HCEC 1CT (cell line): ENCODE measurements at places on chromosomes 13 and 19.

DNA sequence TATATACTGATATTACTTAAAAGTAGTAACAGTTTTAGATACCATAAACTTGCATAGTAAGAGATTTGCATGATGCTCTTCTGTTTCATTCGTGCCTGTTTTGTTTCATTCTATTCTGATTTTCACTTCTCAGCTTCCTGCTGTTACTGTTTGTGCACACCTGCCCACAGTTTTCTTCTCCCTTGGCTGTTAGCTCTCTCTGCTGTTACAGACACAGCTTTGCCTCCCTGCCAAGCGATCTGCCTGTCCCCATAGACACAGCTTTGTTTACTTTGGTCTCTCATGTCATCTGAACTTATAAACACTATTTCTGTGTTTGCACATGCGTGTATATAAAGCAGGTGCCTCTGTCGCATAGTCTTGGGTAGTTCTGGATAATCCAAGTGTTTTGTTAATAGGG lies 21.4 kb upstream of the UPF3A start:
- no peak for DNase-seq

DNA sequence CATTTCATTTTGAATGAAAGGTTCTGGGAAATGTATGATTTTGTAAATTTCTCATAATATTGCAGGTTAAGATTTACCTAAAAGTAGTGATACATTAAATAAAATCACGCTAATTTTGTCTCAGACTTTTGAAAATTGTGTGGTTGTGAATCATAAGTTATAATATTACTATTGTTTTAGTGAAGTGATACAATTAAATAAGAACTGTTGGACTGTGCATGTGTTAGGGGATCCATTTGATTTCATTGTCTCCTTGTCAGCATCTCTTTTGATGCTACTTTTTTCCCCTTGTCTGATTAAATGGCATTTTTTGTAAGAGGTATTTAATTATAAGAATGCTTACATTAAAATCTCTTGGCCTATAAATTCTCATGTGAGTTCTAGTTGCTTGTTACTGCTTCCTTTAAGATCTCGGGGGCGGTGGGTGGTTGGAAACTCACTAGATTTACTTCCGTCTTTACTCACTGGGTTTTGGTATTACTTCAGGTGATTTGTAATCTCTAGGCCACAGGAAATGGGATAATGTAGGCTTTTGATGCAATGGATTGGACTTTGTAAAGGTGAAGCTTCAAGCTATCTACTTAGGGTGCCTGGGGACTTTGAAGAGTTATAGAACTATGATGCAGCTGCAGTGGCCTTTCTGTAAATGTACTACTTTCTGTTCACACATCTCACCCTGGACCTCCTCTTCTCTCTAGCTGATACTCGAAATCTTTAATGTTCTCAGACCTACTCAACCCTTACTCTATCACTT lies 66.5 kb downstream of the PAN3 start:
- DNase-seq, result no peak

DNA sequence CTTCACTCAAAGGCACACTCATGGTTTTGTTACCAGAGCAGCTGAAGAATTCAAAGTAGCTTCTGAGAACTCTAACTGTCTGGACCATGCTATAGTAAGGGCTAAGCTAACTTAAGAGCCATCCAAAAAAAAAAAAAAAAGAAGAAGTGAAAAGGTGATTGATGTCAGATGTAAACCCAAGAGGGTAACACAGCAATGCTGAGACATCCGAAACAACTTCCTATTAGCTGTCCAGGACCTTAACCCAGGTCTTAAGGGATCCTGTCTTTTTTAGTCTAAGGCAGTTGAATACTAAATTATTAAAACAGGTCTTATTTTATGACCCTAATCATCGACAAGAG lies 11.2 kb upstream of the RAB20 start:
- no peak for DNase-seq

- DNase-seq, result peak; percentile 98
These were observed 65.8 kb upstream of the KPNA3 start for GRCh38 chr13:49858178-49858856.

GRCh38 chr19:40217027-40217810 lies 965 bp downstream of the TTC9B start:
- DNase-seq, result no peak

- DNase-seq, result no peak
These were observed 283.2 kb upstream of the ARGLU1 start for GRCh38 chr13:106850973-106851650.

GRCh38 chr13:31903111-31903815 lies 128.3 kb upstream of the FRY start:
- DNase-seq, result no peak

GRCh38 chr13:30313311-30313710 lies 6.0 kb upstream of the KATNAL1 start:
- DNase-seq, result no peak

DNA sequence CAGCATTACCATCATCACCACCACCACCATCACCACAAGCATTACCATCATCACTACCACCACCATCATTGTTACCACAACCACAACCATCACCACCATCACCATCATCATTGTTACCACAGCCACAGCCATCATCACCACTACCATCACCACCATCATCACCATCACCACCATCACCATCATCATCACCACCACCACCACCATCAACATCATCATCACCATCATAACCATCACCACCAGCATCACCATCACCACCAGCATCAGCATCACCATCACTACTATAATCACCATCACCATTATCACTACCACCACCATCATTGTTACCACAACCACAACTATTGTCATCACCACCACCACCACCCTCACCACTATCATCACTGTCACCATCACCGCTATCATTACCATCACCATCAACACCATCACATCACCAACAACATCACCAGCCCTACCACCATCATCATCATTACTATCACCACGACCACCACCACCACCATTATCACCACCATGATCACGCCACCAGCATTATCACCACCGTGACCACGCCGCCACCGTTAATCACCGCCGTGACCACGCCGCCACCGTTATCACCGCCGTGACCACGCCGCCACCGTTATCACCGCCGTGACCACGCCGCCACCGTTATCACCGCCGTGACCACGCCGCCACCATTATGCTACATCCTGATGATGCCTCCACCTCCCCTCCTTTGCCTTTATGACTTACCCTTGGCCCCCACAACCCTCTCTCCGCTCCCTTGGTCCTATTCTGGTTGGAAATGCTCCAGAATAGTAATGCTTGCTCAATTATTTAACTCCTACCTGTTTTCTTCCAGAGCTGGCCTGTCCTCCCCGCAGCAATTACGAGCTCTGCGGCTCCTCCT lies 10.0 kb upstream of the FXYD3 start:
- no peak for DNase-seq

- no peak for DNase-seq
These were observed 548.2 kb downstream of the GPC5 start for GRCh38 chr13:91946498-91947070.

- DNase-seq, result no peak
These were observed 10.5 kb upstream of the COG3 start for GRCh38 chr13:45454204-45454603.

DNA sequence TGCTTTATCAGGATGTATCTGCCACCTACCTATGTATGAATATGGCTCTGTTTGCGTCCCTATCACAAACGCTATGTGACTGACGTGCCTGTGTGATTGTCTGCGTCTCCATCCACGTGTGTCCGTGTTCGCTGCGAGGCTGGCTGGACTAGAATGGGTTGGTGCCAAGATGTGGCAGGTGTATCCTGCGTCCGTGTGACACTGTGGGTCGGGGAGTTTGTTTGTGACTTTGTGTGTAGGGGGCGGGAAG lies 6.7 kb upstream of the HOOK2 start:
- DNase-seq, result no peak

GRCh38 chr13:58376775-58377174 lies 745.2 kb downstream of the PCDH17 start:
- DNase-seq, result no peak

DNA sequence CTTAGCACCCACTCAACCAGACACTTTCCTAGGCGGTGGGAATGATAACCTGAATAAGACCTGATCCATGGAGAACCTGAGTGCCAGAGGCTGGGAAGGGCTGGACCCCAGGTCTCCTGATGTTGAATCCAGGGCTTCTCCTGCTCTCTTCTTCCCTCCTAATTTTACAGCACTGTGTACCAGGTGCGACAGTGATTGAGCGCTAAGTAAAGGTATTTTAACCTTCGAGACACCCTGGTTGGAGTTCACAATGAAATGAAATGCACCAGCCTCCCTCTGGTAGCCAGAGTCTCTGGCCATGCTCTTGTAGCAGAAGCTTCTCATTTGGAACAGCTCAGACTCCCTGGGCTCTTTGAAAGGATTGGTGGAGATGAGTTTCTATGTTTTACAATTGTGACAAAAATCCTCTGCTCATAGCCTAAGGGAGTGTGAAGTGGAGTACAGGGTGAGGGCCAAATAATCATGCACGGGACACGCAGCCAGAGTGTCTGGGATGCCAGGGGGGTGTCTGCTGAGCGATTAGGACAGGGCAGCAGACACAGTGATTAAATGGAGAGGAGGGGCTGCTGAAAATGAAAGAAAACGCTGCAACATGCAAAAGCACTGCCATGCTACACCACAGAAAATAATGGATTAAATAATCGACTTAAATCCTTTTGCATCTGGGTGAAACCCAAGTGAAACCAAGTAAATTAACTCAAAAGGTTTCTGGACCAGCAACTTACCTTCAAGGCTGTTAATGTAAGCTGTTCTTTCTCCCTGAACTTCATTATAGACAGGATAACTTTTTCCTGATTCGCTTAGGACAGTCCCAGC lies 83.8 kb downstream of the FAM216B start:
- no peak for DNase-seq

- DNase-seq, result peak; percentile 37
These were observed 665 bp downstream of the ZNF497 start for GRCh38 chr19:58361900-58362271.

DNA sequence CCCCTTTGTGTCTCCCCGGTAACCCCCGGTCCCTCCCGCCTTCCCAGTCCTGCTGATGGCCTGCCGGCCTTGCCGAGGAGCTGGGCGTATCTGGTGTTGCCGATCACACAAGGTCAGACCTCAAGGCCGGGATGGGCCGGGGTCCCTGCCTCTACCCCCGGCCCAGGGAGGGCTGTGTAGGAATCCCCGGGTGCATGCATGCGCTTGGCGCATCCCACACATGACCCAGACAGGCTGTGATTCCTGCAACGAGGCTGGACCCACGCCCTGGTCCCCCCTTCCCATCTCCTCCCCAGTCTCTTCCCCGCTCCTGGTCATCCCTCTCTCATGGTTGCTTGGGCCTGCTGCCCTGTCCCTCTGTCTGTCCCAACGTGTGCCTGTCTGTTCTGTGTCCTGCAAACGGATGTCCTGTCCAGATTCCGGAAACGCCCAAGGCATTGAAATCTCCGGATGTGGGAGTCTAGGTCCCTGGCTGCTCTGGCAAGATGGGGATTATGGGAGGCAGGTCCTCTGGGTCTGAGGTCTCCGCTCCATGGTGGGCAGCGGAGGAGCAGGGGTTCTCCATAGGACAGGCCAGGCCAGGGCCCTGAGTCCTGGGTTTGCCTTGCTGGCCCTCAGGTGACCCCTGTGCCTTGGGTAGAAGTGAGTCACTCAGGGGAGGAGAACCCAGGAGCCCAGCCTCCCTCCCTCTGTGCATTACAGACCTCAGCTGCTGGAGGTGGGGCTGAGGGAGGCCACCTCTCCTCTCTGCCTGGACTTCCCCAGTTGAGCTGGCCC lies 1.6 kb downstream of the PKN1 start:
- peak; percentile 78 for DNase-seq

- DNase-seq, result no peak
These were observed 87.8 kb downstream of the MAB21L1 start for GRCh38 chr13:35388441-35389355.

GRCh38 chr19:2333027-2333806 lies 4.7 kb downstream of the SPPL2B start:
- no peak for DNase-seq

- DNase-seq, result no peak
These were observed 575.1 kb downstream of the EFNB2 start for GRCh38 chr13:105960326-105960725.

- peak; percentile 92 for DNase-seq
These were observed 4.7 kb downstream of the PNMA8A start for GRCh38 chr19:46466536-46467196.

DNA sequence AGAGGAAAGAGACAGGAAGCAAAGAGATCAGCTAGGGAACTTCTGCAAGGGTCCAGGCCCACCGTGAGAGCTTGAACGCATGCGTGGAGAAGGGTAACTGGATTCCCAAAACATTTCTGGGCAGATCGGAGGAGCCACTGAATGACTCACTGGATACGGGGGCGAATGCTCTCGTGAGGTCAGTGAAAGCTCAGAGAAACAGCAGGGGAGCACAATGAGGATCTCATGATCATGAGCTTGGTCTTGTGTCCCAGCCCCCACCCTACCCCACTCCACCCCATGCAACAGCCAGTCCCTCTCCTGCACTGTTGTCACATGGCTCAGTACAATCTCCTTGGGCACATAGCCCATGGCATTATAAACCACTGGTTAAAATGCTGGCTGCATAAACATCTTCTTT lies 40.6 kb downstream of the DCLK1 start:
- DNase-seq, result no peak

- no peak for DNase-seq
These were observed 17.1 kb downstream of the NUDT15 start for GRCh38 chr13:48054601-48055000.

DNA sequence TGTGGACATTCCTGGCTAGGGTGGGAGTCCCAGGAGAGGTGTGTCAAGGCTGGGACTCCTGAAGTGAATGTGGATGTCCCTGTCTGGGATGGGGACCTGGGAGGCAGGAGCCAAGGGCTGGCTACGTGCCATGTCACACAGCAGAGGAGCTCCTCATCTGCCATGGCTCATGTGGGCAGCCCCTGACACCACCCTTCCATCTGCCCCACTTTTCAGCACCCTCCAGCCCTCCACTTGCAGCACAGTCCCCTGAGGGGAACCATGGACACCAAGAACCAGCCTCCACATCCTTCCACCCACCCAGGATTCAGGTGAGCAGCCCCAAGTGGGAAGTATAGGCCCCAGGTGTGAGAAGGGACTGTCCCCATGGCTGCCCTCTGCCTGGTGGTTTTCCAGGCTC lies 1.7 kb downstream of the ZNF446 start:
- no peak for DNase-seq

DNA sequence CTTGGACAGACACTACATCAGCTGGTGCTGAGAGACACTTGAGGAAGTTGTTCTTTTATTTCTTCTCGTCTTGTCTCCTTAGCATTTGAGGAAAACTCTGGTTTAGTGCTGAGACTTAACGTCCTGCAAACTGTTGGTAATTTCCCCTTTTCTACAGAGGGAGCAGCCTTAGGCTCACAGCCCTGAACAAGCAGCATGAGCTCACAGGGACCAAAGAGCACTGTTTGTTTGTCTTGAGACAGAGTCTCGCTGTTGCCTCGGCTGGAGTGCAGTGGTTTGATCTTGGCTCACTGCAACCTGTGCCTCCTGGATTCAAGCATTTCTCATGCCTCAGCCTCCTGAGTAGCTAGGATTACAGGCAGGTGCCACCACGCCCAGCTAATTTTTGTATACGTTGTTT lies 5.5 kb downstream of the ZNF805 start:
- DNase-seq, result no peak

- peak; percentile 35 for DNase-seq
These were observed 8.7 kb downstream of the BRD4 start for GRCh38 chr19:15323496-15324235.

GRCh38 chr19:8158411-8159074 lies 9.2 kb upstream of the FBN3 start:
- peak; percentile 66 for DNase-seq
